Adipocyte (in vitro differentiated cells): ENCODE measurements at places on chromosomes 3 and 15.

DNA sequence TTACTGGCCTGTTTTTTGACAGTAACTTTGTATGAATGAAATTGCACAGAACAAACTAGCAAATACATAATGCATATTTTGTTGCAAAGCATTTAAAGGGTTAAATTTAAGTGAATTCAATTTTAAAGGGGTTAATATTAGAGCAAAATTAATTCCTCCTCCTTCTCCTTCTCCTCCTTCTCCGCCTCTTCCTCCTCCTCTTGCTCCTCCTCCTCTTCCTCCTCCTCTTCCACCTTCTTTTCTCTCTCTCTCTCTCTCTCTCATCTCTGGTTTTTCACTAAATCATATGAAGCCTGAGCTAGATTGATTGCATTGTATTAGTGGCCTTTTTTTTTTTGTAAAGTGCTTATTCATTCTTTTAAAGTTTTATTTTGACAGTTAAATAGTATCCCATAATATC is 154.5 kb downstream of the THRB start:
- DNase-seq, result no peak

GRCh38 chr3:66432041-66432766 is 68.6 kb downstream of the LRIG1 start:
- no peak for DNase-seq

DNA sequence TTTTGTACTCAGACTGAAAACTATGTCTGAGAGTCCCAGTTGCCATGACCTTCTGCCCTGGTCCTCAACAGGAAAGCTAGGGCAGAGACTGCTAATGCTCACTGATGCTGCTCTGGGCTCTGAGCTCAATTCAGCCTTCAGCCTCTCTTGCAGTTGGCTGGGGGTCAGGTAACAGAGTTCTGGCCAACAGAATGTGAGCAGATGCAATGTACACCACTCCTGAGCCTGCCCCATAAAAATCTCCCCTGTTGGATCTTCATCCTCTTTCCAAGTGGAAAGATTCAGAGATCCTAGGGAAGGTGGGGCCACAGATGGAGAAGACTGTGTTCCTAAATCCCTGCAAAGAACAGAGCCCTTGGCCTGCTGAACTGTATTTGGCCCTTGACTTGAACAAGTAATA is 87.8 kb downstream of the PDZRN3 start:
- no peak for DNase-seq

DNA sequence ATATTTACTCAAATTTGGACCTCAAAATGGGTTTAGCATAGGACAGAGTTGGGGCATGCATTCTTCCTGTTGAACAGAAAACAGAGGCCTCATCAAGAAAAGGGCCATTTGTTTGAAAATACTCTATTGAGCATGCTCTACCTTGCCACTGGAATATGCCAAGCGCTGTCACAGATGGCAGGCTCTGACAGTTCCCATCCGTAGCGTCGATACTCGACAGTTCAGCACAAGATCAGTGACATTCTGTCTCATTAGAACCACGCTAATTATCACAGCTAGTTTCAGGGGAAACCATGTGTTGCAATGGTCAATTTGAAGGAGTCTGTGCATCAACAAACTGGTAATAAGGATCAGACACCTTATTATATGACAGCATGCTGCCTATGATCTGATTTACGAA is 54.5 kb downstream of the SATB1 start:
- no peak for DNase-seq

- DNase-seq, result no peak
These were observed 28.3 kb downstream of the PTH1R start for GRCh38 chr3:46905661-46906451.

DNA sequence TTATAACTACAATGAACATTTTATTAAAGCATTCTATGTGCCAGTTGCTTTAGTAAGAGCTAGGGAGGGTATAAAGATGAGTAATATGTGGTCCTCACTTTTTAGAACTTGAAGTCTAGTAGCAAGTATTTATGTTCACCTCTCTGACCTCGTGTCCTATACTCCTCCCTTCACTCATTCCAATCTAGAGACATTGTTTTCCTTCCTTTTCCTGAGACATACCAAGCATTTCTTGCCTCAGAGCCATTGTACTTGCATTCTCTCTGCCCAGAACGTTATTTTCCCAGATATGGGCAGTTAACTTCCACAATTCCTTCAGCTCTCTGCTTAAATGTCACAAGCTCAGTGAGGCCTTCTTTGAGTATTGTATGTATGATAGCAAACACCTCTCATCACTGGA is 408.6 kb downstream of the PDCD6IP start:
- peak; percentile 79 for DNase-seq
